ENCODE measurements at places on chromosomes 6 and 20.

DNA sequence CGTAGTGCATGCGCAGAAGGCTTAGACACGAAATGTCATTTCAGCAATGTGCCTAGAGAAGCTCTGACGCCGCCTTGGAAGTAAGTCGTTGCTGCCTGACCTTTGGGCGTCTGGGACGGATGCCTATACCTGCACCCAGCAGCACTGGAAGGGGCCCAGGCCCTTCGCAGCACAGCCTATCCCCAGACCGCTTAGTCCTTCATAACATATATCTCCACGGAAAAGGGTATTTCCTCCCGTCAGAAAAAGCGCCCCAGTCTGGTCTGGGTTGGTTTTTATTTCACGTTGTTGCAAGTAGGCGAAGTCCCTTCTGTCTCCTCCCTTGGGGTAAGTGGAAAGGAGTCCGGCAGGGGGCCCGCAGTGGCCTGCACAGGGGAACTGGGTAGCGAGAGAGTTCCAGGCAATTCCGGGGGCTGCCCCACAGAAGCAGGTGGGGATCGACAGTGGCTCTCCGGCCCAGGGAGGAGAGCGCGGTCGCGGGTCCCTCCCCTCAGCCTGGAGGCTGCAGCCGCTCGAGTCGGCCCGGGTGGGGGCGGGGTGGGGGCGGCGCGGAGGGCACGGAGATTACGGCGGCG lies 559 bp upstream of the EYA4 start:
- no peak for DNase-seq

DNA sequence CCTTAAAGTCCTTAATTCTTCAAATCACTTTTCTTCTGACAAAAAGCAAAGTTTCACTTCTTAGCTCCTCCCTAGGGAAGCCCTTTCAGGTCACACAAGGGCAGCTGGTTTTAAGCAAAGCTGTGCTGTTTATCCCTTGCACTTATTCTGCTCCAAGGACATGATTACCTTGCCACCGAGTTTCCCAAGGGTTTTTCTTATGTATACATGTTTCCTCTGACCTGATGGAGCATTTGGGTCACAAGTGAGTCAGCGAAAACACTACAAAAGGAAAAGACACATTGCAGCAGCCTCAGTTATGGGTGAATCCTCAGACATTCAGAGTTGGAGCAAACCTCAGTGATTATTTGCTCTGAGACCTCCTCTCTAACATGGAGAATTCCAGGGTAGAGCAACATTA lies 26.6 kb upstream of the ILRUN start:
- DNase-seq, result no peak

- no peak for DNase-seq
These were observed 193.2 kb downstream of the TBC1D7 start for GRCh38 chr6:13135152-13135551.

DNA sequence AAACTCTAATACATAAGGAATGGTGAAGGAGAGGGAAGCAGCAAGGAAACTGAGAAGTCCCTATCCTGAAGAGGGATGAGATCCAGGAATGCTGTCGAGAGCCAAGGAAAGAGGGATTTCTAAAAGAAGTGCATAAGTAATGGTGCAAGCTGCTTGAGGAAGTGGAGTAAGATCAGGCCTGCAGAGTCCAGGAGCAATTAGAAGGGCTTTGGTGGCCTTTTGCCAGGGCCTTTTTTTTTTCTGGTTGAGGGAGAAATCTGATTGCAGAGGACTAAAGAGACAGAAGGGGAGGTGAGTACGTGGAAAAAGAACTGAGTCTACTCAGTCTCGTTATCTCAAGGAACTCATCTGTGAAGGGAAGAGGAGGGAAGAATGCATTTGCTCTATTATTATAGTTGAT lies 396.2 kb downstream of the UTRN start:
- DNase-seq, result no peak

DNA sequence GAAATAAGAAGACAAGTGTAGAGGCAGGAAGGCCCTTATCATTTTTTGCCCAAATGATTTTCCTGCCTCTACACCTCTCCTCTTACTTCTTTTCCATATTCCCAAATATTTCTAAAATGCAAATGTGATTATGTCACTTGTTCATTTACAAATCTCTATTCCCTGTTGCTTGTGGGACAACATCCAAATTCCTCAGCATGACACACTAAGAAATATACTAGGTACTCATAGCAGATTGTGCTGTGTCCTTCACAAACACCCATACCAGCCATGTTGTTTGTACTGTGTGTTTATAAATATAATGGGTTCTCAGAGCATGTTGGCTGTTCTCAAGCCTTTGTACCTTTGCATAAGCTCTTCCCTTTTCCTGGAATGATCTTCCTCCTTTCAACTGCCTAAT lies 17.7 kb upstream of the FYN start:
- no peak for DNase-seq

GRCh38 chr6:118876814-118877213 lies 17.1 kb upstream of the ASF1A start:
- no peak for DNase-seq

- no peak for DNase-seq
These were observed 779 bp downstream of the HEBP2 start for GRCh38 chr6:138404666-138405337.

DNA sequence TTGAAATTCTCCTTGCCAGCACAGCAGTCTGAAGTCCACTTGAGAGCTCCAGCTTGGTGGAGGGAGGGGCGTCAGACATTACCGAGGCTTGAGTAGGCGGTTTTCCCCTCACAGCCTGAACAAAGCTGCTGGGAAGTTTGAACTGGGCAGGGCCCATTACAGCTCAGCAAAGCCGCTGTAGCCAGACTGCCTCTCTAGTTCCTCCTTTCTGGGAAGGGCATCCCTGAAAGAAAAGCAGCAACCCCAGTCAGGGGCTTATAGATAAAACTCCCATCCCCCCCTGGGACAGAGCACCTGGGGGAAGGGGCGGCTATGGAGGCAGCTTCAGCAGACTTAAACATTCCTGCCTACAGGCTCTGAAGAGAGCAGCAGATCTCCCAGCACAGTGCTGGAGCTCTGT lies 325.3 kb downstream of the GJA1 start:
- DNase-seq, result no peak

DNA sequence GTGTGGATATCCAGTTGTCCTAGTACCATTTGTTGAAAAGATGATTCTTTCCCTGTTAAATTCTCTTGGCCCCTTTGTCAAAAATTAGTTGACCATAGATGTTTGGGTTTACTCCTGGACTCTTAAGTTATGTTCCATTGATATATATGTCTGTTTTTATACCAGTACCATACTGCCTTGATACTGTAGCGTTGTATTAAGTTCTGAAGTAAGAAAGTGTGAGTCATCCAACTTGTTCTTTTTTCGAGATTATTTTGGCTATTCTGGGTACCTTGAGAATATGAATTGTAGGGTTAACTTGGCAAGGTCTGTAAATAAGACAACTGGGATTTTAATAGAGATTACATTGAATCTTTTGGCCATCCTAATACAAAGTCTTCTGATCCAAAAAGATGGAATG lies 26.5 kb downstream of the PANK2 start:
- DNase-seq, result no peak

GRCh38 chr6:6790891-6791290 lies 202.4 kb downstream of the LY86 start:
- DNase-seq, result peak; percentile 94

- DNase-seq, result no peak
These were observed 21.1 kb downstream of the GCNT2 start for GRCh38 chr6:10542213-10542612.

DNA sequence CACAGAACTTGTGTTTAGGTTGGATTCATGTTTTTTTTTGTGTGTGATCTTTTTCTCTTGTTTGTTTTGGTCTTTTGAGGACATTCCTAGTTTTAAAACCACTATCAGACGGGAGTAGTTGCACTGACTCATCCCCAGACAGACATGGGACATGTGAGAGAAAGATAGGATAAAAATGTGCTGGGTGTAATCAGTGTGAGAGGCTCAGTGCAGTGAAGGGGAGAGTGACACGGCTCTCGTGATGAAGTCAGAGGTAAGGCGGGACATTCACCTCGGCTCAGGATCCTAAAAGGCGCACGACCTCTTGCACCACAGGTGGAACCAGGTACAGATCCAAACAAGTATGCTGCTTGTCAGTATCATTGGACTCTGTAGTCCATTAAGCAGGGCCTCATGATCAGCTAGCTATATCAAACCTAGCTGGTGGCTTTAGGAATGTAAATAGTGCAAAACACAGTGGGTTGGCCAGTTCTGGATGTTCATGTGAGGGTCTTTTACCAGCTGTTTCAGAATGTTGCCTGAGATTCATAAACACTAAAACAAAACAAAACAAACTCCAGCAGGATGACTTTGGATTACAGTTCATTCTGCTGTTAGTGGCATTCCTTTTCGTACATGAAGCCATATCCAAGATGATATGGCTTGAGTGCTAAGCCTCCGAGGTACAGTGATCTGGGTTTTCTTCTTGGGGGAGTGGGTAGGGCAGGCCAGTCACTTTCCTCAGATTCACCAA lies 18.0 kb downstream of the FOXO3 start:
- DNase-seq, result no peak

GRCh38 chr6:17297271-17298080 lies 16.3 kb downstream of the RBM24 start:
- no peak for DNase-seq

- DNase-seq, result peak; percentile 63
These were observed 62.1 kb downstream of the FOXO3 start for GRCh38 chr6:108622641-108623298.

- no peak for DNase-seq
These were observed 205.5 kb downstream of the NKAIN2 start for GRCh38 chr6:124008988-124009765.

- no peak for DNase-seq
These were observed 6.1 kb downstream of the PRDM13 start for GRCh38 chr6:99612551-99613408.

GRCh38 chr20:5658912-5659345 lies 91.3 kb upstream of the SHLD1 start:
- DNase-seq, result peak; percentile 43

DNA sequence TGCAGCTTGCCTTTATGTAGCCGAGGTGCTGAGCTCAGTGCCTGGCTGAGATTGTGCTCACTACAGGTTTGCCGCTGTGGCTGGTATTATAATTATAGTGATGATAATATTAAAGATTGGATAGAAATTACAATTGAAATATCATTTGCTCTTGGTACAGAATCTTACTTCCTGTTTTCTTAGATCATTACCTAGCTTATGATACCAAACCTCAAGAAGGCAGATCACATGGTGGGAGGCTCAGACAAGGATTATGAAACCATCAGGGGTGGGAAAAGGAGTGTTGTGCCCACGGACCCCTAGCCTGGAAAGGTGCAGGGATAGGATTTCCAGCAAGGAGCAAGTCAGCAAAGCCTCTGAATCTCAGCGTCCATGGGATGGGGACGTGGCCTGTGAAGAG lies 70.6 kb downstream of the IGF2R start:
- DNase-seq, result no peak

DNA sequence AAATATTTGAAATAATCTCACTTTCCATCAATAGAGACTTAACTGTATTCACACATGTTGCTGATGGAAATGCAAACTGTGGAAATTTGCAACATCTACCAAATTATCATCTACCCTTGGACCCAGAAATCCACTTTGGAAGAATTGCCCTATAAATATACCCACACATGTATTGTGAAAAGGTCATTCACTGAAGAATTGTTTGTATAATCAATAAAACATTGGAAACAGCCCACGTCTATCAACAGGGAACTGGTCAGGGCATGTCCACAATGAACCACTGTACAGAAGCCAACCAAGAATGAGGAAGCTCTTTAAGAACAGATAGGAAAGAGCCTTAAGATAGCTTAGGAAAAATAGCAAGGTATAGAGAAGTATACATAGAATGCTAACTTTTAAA lies 36.2 kb downstream of the PXDC1 start:
- DNase-seq, result no peak

- DNase-seq, result no peak
These were observed 15.4 kb downstream of the MDFI start for GRCh38 chr6:41653691-41654090.

GRCh38 chr6:34836451-34836850 lies 44.6 kb downstream of the BLTP3A start:
- DNase-seq, result no peak
